ENCODE measurements at places on chromosomes 3 and 15. TPM values are rescaled to one million over a fixed set of nuclear protein-coding genes. Genes with fewer than 3 reads are reported as not detected.

LRRC31 gene
- not detected for total RNA-seq

SLC9C1 gene
- 1.7 TPM for total RNA-seq

BNC1 gene
- 2.1 TPM for total RNA-seq

TF gene
- total RNA-seq = 6.1 TPM

GRCh38 chr15:77649610-77650009, 16.9 kb upstream of the LINGO1 start:
- DNase-seq = no peak

- no peak for DNase-seq
These were observed 159.2 kb downstream of the THSD4 start for GRCh38 chr15:71274448-71274798.

- DNase-seq = peak; percentile 78
These were observed 171.0 kb upstream of the UMPS start for GRCh38 chr3:124558991-124559845.

DNA sequence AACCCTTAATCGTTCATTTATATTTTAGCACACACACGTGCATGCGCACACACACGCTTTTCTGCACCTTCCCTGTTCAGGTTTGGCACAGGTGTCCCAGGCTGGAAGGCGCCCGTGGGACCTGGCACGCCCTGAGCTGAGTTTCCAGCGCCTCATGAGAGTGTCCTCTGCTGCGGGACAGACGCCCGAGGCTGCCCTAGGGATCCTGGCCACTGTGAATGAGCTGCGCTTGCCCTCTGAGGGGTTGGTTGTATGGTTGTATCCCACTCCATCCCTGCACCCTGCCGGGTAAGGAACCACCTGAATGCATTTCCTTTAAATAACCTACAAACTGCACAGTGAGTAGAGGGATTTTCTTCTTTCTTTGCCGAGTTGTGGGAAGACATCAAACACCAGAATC, 12.2 kb upstream of the MEX3B start:
- no peak for DNase-seq

DNA sequence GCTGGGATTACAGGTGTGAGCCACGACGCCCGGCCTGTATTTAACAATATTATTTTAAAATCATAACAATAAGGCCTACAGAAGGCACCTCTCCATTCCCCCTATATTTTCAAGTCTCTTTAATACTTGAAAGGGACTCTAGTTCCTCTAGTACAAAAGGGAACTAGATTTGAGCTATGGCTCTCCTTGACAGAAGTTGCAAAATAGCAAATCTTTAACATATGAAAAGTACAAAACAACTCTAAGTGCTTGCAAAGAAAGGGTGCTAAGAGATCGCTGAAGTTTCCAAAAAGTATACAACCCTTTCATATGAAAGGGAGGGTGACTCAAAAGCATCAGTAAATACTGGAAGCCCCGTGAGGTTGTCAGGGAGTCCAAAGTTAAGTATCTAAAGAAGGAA, 23.8 kb downstream of the AP3S2 start:
- DNase-seq = no peak

DNA sequence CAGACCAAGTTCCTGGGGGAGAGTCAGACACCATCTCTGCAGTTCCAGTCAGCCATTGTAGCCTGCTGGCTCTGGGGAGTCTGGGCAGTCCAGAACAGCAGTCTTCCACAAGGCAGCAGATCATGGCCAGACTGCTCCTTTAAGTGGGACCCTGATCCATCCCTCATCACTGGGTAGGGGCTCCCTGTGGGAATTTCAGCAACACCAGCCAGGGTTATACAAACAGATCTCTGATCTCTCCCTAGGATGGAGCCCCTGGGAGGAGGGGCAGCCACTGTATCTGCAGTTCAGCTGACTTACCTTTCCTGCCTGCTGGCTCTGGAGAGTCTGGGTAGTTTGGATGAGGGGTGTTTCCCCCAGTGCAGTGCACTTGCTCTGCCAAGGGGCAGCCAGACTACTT, 42.1 kb upstream of the UNC13C start:
- no peak for DNase-seq

- no peak for DNase-seq
These were observed at the start of gene TMEM212 for GRCh38 chr3:171842864-171843518. Gene TMEM212 (plus strand): TSS chr3:171843349. CDS start chr3:171843384, 35 bp downstream.
